ENCODE measurements at places on chromosomes 5 and 9.

GRCh38 chr5:169828385-169828784 is 151.9 kb downstream of the INSYN2B start:
- DNase-seq, result no peak

GRCh38 chr5:157574456-157575380 is 857 bp downstream of the ADAM19 start:
- peak; percentile 46 for DNase-seq

GRCh38 chr5:50623666-50624065 is 42.8 kb upstream of the PARP8 start:
- no peak for DNase-seq

- no peak for DNase-seq
These were observed 361.0 kb upstream of the PCSK5 start for GRCh38 chr9:75529463-75529862.

GRCh38 chr5:78008356-78008967 is 232.3 kb upstream of the TBCA start:
- DNase-seq, result no peak

GRCh38 chr9:95307538-95307937 is 10.0 kb downstream of the FANCC start:
- no peak for DNase-seq

DNA sequence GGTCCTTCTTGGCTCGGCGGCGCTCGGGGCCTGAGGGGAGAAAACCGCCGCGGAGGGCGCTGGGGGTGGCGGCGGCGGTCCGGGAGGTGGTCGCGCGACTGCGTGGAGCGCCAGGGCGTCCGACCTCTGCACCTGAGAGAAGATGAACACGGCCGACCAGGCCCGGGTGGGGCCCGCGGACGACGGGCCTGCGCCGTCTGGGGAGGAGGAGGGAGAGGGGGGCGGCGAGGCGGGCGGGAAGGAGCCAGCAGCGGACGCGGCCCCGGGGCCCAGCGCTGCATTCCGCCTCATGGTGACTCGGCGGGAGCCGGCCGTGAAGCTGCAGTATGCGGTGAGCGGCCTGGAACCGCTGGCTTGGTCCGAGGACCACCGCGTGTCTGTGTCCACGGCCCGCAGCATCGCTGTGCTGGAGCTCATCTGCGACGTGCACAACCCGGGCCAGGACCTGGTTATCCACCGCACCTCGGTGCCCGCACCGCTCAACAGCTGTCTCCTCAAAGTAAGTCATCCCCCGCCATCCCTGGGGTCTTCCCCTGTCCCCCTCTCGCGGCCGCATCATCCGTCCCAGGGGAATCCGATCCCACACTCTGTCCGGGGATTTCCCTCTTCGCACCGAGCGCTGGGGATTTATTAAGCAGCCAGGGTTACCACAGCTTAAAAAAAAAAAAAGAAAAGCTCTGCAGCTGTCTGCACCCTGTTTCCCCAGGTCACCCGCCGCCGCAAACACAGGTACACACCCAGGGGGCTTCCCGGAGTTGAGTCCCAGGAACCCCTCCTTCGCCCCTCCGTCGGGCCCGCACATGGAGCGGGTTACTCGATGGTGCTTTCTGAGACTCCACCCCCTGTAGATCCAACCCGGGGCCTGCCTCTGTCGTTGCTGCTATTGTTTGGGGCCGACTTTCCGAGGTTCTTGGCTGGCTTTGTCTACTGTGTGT is at the start of gene GTF3C4:
GTF3C4 (plus strand) TSS at position 8 of the 935 bp plus-strand sequence; CDS start at position 143, 135 bp downstream.
- peak; percentile 46 for DNase-seq

DNA sequence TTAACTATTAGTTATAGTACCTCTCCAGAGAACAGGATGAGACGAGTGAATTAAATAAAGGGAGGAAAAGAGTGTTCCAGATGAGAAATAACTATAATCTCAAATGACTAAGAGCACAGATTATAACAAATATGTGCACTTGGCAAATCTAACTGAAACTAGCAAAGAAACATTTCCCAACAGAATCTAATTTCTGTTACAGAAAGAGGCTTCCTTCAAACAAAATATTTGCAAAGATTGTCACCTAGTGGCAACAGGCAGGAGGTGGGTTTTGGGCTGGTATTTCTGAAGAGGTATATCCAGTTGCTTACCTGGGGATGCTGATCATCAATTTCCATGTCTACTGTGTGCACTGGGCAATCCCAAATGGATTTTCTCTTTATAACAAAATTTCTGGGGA is 5.6 kb upstream of the SPDL1 start:
- no peak for DNase-seq

DNA sequence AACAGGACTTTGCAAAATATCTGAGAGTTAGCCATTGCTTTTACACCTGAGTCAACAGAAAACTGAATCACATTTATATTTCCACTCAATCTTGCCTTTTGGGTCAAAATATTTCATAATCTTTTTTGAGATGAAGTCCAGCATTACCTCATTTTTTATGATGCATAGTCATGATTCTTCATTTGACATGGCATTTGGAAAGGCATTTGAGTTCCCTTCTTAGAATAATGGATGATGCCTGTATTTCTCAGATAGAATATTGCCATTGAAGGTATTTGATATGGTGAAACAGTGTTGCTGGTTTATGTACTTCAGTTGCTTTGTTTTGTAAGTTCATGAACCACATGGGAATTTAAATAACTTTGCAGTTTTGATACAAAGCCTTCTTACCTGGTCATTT is 180.4 kb downstream of the PRR16 start:
- DNase-seq, result no peak

GRCh38 chr5:60487885-60488442 is 212.0 kb downstream of the DEPDC1B start:
- DNase-seq, result no peak

DNA sequence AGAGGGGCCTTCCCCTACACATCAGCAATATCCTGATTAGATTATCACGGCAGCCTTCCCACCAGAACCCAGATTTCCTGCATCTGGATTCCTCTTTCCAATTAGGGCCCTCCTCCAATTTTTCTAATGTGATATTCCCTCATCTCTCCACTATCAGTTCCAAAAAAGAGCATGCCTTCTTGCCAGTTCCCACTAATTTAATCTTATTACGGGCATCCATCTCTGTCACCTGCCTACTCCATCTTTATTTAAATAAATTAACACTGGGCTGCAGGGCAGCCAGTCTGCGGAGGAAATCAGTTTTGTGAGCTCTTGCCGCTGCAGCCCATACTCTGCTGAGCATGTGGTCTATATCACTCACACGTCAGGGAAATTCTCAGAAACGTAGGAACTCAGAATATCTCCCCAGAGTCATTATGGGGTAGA is 16.6 kb upstream of the FBP2 start:
- no peak for DNase-seq

GRCh38 chr5:156914371-156914737 is 48.7 kb downstream of the TIMD4 start:
- no peak for DNase-seq

DNA sequence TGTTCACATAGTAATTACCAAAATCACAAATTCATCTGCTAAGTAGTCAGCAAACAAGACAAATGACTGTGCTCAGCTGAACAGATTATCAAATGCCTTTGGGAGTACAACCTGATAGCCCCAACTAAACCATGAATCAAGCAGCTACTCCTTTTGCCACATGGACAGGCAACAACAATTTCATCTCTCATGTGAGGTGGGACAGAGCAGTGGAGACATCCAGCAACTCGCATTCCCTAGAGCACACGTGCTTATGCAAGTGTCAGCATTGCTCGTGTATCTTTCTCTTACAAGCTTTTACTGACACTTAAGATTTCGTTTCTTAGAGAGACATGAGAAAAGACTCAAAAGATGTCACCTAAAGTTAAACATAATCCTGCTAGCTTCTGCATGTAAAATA is 42.7 kb upstream of the PPP2R2B start:
- no peak for DNase-seq

DNA sequence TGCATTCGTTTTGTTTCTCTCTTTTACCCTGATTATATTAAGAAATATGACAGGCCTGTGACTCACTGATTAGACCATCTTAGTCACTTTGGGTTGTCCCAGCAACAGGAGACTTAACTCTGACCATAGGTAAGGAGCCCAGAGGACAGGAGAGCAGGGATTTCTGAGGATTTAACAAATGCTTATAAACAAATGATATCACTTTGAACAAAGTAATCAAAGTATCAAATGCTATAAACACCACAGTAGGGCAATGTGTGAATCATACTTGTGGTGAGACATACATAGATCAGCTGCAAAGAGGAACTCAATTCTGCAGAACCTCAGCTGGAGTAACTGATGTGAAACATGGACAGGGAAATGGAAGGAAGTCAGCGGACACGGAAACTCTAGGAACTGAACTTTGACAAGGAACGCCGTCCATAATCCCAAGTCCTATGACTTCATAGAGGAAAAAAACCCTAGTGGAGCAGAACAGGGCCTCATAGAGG is 190.6 kb upstream of the MSX2 start:
- DNase-seq, result no peak

DNA sequence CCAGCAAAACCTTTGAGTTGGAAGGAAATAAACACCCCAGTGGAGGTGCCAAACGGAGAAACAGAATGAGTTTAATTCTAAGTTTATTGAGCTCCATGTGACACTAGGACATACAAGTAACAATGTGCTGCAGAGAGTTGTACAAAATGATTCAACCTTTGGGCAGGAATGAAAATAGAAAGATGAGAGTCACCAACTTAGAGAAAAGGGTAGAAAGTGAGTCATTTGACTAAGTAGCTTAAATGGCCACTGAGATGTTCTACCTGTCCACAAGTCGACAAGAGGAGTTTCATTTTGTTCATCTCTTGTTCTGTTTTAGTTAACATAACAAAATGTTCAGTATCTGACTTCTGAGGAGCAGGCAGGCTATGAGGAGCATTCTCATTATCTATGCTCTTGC is 284.7 kb downstream of the NR2F1-AS1 start:
- DNase-seq, result no peak

DNA sequence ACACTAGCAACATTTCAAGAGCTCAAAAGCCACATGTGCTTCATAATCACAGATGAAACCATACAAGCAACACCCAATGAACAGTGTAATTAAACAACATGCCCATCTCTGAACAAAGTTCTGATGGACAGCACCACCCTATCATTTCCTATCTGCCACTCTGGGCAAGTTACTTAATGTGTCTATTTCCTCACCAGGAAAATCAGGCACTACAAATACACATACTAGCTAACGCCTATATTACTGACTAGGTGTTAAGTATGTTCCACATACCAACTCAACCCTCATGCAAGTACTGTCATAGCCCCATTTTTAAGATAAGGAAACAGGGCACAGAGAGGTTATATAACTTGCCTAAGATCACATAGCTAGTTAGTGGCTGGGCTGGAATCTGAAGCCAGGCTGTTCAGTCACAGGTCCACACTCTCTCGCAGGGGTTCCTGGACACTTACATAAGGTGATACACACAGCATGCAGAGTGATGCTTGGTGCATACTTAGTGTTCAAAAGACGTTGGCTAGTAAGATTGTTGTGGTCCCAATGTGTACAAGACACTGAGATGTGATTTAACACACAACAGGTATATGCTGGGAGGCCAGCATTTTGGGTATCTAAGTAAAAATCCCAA is 24.2 kb downstream of the CORO2A start:
- no peak for DNase-seq

GRCh38 chr9:113223963-113224362 is 2.6 kb downstream of the SLC31A1 start:
- no peak for DNase-seq

DNA sequence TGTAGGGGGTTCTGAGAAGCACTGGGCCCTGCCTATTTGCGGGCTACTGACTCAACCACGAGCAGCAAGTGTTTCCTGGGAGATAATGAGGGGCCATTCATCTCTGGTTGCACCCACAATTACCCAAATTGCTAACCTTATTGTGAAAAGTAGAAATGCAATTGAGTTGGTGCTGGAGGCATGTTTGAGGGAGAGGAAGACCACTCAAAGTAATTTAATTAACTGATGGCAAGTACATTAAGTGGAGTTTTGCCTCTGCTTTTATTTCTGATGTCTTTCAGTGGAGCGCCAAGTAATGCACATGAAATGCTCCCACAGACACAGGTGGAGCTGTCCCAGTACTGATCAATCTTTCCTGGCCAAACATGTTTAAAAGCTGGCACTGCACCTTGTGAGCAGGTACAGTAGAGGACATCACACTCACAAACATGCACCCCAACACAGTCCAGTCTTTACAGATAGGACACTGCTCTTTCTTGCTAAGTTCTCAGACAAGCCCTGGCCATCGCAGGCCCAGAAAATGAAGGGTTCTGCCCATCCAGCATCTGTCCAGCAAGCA is 195.4 kb downstream of the HSPA4 start:
- no peak for DNase-seq

- DNase-seq, result no peak
These were observed 66.3 kb downstream of the TRIM32 start for GRCh38 chr9:116753389-116753788.

GRCh38 chr5:28310696-28311095 is 1272.3 kb upstream of the CDH9 start:
- no peak for DNase-seq

GRCh38 chr5:107470295-107470582 is 200.5 kb downstream of the EFNA5 start:
- no peak for DNase-seq

DNA sequence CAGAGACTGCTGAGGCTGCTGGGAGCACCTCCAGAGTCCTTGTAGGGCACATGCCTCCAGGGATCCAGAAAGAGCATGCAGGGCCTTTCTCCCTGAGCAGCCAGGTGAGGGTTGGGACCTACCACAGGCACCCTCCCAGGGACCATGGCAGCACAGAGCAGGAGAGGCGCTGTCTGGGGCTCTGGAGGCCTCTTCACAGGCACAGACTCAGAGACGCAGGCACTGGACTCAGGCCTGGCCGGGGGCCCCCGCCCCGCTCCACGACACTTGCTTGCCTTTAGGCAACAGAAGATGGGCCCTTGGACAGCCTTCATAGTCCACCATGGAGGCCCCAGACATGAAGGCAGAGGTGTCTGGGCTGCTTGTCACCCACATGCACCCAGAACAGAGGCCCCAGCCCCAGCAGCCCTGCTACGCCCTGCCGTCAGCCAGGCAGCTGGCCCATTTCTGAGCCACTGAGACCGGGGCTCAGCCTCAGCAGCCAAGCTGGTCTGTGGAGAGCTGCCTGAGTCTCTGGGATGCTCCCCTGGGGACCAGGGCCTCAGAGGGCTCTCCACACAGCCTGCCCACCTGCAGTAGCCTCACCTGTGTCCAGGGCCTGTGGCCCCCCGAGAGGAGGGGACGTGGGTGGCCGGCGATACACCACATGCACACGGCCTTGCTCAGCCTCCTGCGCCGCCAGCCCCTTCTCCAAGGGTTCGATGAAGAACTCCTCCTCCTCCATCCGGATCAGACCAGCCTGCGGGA is 72.8 kb downstream of the ADAMTS2 start:
- DNase-seq, result no peak

- DNase-seq, result no peak
These were observed 101.9 kb upstream of the TRIM32 start for GRCh38 chr9:116585204-116585603.

DNA sequence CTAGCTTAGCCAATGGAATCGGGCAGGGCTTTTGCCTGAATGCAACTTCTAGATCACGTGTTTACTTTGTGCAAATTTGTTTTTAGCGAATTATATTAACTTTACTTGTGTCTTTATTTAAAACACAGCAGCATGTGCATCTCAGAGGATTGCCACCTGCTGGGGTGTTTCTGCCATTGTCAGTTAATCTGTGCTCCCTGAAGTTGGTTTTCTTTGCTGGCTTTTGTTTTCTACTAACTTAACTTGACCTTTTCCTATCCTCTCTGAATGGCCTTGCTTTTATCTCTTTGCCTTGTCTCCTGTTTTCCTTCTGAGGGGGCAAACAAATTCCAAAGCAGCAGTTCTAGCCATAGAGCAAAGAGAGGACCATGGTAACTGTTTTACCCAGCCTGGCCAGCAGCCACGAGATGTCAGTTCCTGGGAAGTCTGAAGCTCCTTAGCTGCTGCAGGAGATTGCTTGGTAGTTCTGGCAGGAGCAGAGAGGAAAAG is 67.6 kb downstream of the ARHGEF28 start:
- no peak for DNase-seq

Data from CD4-positive, alpha-beta T cell treated with Interleukin-17A for 4 hours (primary cell).